ENCODE measurements at places on chromosomes 12 and 14. TPM values are rescaled to one million over a fixed set of nuclear protein-coding genes. Genes with fewer than 3 reads are reported as not detected.
A peak's percentile ranks its signal among the peaks of the same experiment; 100 is the strongest.

DNA sequence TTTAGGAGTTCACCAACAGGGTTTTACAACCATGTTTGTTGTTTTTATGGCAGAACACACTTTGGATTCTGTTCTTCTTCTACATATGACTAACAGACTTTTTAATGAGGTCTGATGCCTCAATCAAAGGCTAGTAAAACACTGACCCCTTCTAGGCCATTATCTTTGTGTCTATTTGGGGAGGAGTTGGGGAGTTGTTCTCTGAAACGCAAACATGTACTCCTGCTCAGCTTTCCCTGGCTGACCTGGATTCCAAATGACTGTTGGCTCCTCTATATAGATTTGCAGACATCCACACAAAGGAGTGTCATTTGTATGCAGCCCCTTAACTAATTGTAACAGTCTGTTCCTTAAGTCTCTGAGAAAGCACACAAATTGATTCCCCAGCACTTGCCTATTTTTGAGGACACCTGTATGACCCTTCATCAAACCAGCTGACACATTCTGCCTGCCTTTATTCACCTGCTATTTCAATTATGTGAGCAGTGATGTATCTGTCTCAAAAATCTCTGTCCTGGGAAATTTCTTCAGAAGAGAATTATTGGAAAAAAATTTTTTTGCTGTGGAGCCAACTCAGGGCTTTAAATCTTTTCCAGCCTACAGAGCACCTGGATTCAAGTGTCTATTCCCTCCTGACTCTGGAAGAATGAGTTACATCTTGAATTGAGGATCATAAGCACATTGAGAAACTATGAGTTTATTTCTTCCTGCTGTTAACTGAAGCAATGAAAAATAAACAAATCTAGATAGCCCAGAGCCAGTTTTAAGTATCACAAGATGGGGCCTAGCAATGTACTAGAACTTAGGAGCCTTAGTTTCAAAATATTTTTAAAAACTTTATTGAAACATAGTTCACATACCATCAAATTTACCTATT is 417.2 kb downstream of the RAD51B start:
- no peak for DNase-seq

GRCh38 chr12:14984766-14985285 is 12.0 kb downstream of the PDE6H start:
- no peak for DNase-seq

- no peak for DNase-seq
Measured at GRCh38 chr12:121099779-121100178, 32.9 kb upstream of the P2RX7 start.

DNA sequence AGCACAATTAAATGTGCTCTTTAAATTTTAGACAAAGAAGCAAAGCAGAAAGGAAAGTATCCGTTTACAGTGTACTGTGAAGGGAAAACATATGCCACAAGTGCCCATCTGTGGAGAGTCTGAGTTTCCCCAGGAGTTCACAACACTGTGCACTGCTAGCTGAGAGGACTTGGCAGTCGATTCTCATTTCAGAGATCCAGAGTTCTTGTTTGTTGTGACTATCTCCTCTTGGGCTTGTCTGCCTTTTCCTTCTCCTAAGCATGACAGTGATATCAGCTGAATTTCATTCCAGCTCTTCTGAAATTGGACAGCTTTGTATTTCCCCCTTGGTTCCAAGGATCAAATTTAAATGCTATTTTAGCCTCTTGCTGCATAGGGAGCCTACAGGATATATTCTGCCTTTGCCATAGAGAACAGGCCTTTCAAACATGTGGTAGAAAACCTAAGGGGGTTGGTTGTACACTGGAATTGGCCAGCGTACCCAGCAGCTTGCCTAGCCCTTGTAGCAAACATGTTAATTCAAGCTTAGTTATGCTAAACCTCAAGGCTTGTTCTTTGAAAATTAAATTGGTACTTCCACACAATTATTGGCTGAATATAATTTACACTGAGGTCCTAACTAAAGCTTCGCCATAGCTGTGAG is 259.2 kb upstream of the NOVA1 start:
- DNase-seq = no peak

- no peak for DNase-seq
Measured at GRCh38 chr14:69703047-69704039, 63.6 kb upstream of the SRSF5 start.

DNA sequence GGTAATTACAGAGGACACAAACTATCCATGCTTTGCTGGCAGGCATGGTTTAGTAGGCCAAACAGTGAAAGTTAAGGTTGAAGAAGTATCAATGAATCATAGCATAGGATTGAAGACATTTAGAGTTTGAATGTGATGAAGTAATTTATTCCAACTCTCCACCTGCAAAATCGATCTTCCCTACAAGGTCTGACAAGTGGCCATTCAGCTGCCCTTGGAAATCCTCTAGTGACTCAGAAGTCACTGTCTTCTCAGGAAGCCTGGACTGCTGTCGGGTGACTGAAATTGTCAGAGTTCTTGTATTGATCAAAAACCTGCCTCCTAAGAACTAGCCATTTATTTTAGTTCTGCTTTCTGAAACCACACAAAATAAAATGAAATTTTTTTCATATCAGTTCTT is 17.7 kb upstream of the STXBP6 start:
- no peak for DNase-seq

DNA sequence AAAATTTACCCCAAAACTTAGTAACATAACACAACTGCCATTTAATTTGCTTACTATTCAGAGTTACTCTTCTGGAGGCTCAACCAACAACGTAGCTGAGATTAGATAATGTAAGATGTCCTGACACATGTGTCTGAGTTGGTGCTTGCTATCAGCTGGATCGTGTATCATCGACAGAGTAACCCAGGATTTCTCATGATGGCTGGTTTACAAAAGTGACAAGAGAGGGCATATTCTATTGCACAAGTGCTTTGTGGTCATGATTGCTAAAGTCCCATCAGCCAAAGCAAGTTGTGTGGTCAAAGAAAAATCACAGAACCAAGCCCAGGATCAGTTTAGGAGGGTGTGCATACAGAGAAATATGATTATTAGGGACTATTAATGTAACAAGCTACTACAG is 73.4 kb downstream of the CAPZA3 start:
- DNase-seq = no peak

DNA sequence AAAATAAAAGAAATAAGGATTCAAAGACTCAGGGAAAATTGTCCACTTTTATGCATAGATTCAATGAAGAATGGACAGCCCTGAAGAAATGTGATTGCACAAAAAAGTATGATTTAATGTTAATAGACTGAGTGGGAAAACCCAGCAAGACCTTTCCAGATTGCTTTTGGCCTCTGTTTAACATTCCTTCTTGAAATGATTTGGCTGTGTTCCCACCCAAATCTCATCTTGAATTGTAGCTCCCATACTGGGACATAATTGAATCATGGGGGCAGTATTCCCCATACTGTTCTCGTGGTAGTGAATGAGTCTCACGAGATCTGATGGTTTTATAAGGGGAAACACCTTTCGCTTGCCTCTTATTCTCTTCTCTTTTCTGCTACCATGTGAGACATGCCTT is 1316.9 kb upstream of the SEL1L start:
- no peak for DNase-seq

DNA sequence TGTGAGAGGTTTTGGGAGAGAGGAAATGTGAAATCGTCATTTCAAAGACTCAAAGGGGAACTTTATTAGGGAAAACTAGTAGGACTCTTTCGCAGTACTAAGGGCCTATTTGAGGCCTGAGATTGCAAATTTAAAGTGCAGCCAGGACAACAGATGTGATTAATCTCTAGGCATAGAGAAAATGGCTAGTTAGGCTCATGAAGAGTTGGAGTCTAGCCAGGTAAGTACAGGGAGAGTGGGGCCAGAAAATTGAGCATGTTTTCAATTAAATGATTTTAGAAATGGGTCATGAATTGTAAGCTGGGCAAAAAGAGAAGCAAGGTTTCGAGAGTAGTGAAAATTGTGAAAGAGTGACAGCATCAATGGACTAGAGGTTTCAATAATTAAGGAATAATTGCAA is 91.9 kb upstream of the LMNTD1 start:
- no peak for DNase-seq

GRCh38 chr14:68413509-68413908 is 379.4 kb downstream of the ZFP36L1 start:
- DNase-seq = no peak

- no peak for DNase-seq
Measured at GRCh38 chr12:16473610-16474326, 126.3 kb downstream of the MGST1 start.

DNA sequence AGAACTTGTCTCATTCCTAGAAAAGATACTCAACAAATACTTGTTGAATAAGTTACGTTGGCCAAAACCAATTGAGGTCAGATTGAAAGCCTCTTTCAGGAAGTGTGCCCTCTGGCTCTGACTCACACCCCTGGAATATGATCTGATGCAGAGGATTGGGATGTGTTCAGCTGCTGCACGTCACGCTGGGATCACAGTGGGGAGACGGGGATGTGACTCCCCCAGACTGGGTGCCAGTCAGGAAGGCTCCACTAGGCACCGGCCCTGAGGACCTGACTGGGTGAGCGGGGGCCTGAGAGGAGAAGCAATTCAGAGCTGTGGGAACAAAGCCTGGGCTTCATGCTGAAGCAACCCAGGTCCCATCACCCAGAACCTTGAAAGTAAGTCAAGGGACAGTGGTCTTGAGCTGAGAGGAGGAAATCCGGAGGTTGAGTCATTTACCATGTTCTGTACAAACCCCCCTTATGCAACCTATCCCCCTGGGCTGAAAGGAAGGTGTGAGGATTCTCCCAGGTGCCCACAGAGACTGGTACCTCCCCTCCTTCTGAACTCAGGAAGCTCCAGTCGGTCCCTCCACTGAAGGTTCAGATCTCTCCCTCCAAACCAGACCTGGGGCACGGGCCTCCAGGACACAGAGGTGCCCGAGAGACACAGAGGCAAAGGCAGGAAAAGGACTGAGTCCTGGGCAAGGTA is 3.9 kb downstream of the CEBPE start:
- no peak for DNase-seq

DNA sequence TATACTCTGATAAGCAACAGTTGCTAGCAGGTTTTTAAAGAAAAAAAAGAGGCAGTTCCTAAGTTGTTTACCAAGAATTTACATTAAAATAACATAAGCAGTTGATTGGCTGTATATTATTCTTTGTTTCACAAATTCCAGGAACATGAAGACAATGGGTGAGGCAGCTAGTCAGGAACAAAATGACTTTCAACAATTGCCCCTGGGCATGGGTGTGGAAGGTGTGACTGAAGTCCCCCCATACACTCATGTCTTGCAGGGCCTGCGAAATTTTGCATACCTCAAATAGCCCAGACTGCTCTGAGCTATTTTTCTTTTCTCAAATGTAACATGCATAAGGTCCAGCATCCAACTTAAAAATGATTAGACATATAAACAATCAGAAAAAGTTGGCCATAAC is 267.2 kb upstream of the DIO3 start:
- no peak for DNase-seq

DNA sequence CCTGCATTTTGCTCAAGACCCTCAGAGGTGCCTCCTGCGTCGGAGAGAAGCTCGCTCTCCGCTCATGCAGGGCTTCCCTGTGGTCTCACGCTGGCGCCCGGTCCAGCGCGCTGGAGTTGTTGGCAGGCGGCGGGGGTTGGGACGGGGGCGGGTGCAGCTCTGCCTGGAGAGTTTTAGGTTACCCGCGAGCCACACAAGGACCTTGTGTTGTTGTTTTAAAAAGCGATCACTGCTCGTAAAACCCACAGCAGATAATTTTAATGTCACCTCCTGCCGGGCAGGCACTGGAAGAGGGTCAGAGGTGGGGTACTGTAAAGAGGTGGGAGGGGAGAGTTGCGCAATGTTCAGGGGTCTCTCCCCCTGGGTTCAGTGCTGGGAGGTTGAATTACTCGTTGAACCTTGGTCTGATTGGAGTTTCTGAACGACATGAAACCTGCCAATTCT is 850 bp downstream of the SMOC1 start:
- DNase-seq = no peak

DNA sequence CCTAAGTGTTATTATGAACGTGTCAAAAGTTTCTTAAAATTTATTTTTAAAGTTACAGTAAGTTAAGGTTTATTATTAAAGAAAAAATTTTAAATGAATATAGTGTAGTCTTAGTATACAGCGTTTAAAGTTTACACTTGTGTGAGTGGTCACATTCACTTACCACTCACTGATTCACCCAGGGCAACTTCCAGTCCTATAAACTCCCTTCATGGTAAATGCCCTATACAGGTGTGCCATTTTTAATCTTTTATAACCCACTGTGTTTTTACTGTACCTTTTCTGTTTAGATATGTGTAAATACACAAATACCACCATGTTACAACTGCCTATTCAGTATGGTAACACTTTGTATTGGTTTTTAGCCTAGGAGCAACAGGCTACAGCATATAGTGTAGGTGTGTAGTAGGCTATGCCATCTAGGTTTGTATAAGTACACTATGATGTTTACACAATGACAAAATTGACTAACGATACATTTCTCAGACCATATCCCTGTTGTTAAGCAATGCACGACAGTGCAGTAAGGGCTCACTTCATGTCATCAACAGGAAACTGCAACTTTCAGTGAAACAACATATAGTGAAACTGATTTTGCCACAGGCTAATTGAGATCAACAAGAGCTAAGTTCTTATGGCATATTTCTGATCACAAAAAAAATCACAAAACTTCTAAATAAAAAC is 112.0 kb upstream of the TMCC3 start:
- no peak for DNase-seq

- no peak for DNase-seq
Measured at GRCh38 chr14:27929797-27930347, 836.7 kb upstream of the FOXG1 start.

- DNase-seq = peak; percentile 23
Measured at GRCh38 chr12:130161261-130162243, 712 bp upstream of the FZD10 start.

DNA sequence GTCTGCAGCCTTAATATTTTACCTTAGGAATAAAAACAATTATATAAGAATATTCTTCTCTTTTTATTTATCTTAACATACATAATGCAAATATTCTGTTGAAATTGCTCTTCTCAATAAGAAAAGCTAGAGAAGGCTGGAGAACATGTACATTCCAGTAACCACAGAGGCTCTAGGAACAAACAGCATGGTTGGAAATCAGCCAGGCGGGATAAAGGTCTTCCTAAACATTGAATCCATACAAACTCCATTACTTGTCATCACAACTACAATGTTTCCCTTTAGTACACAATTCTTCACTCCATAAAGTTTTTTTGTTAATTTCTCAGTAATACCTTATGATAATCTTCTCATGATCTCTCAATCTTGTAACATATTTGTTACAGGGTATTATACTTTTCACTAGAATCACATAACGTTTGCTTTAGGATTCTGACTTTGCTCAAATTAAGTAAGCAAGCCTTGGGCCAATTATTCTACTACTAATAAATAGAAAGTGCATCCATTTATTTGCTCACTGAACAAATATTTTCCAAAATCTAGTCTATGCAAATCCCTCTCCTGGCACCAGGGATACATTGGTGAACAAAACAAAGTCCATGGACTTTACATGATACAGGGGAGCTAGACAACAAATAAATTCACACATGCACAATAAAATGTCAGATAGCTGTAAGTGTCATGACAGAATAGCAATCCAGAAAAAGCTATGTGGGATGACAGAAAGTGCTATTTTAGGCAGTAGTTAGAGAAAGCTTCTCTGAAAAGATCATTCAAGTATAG is 237.5 kb upstream of the TMTC1 start:
- DNase-seq = no peak

The MSRB3 gene
- total RNA-seq = 53.8 TPM

The RTL1 gene
- total RNA-seq = not detected

The B4GALNT1 gene
- total RNA-seq = 2.9 TPM

The ARF6 gene
- total RNA-seq = 46.3 TPM

The COL2A1 gene
- not detected for total RNA-seq

The NANOG gene
- total RNA-seq = 1.6 TPM

The TAS2R20 gene
- total RNA-seq = 24.1 TPM

The KRT6C gene
- total RNA-seq = not detected

The EML5 gene
- total RNA-seq = 3.4 TPM
